ENCODE measurements at places on chromosomes 3 and 15.

DNA sequence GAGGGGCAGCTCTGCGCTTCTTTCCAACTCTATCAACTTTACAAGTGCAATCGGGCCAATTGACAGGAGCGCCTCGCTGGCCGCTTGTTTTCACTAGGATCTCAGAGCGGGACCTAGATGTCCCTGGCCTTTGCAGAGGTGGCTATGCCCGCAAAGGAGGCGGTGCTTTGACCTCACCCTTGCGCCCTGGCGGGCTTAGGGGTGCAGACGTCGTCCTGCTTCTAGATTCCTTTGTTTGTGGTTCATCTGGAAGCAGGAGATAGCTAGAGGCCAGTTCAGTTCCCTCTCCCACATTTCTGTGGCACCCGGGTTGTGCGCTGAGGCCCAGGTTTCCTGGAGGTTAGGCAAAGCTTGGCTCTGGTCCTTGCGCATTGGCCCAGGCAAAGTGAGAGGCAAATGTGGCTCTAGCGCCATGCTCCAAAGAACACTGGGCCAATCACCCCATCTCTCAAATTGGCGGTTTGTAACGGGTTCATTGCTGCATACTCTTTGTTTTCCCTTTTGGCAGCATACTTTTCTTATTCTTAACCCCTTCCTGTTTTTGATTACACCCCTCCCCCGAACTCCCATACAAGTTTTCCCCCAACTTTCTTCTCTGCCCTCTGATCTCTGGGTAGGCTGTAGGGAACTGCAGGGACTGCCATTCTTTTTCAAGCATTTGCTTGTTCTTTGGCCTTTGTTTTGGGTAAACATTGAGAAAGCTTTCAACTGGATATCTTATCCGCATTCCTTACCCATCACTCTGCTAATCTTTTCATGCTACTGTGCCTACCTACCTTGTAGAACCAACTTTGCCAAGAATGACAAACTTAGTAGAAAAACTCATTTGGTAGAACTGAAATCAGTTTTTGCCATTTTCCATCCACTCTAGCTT is 1.4 kb downstream of the PPM1L start:
- peak; percentile 20 for DNase-seq

DNA sequence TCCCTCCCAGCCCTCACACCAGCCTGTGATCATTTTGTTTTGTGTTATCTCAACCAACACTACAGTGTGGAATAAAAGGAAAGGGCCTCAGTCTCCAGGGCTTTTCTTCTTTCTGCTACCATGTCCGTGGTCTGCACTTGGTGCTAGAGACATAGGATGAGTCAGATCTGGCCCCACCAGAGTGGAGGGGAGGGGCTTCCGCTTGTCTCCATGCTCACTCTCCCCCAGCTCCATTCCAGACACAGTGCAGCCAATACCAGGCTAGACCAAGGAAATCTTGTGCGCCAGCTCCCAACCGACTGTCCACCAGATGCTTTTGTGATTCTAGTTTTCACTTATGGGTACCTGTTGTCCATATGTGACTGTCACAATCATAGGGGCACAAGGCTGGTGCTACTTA is 51.9 kb upstream of the TMEM115 start:
- DNase-seq: no peak

DNA sequence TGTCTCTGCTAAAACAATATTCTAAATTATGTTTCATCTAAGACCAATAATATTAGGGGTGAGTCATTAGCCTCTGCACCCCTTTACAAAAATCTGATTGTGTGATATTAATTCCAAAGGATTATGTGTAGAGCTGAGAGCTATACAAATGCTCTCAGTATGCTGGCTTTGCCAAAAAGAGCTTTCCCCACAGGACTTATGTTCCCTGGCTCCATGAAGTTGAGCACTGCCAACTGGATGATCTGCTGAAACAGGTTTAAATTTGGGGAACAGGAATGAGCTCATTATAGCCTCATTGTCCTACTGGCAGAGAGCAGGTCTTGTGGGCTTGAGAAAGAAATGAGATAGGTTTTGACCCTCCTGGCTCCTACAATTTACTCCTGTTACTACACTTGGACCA is 347.8 kb upstream of the LMCD1 start:
- no peak for DNase-seq

DNA sequence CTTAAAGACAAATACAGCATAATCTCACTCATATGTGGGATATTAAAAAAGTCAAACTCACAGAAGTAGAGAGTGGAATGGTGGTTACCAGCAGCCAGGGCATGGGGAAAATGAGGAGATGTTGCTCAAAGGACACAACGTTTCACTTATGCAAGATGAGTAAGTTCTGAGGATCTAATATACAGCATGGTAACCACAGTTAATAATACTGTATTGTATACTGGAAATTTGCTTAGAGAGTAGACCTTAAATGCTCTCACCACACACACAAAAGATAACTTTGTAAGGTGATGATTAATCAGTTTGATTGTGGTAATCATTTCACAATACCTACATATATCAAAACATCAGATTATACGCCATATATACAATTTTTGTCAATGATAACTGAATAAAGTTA is 60.0 kb downstream of the MYH15 start:
- DNase-seq: no peak

DNA sequence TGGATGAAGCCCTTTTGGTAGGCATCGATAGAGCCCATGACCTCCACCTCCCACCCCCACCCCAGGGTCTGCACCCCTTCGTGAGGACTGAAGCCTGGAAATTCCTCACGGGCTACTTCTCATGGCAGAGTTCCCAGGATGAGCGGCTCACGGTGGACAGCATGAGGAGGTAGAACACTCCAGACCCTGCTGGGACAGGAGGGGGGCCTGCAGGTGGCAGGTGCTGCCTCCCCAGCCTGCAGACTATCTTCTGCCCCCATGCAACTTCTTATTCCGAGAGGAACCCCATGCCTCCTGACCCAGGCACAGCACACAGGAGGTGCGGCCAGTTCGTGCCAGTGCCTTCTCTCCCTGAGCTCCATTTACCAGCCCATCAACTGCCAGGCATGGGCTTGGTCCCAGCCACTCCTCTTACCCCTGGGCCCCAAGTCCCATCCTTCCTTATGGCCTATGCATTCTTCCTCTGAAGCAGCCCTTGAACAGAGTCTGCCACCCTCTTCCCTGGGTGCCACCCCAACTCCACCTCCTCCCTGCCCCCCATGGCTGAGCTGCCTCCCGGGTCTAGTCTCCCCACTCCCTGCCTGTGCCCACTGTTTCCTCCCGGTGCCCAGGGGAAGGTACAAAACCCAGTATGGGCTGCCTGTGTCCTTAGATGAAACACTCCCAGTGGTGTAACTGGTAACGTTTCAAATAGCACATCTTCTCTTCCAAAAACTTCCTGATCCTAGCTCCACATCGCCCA is 8.4 kb downstream of the TBC1D21 start:
- no peak for DNase-seq

DNA sequence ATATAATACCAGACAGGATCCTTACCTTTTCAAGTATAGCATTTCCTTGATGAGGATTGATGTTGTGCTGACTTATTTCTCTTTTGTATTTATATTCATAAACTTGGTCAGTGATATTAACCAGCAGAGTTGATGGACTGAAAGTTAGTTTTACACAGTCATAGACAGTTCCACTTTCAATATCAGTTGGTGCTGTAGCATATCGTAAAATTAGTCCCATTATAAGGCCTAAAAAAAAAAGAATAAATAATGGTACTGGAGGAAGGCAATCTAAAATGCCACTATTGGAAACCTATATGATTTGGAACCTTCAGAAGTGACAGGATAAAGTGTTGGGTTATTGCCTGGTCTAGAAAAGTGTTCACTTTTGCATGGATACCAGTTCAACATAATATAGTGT is 16.3 kb downstream of the SLC9A9 start:
- DNase-seq: no peak

GRCh38 chr3:33277193-33277882 is at the start of gene FBXL2:
TSS of gene FBXL2 (plus strand) at chr3:33277442. CDS start at chr3:33277513, 71 bp downstream.
- DNase-seq: peak; percentile 78

DNA sequence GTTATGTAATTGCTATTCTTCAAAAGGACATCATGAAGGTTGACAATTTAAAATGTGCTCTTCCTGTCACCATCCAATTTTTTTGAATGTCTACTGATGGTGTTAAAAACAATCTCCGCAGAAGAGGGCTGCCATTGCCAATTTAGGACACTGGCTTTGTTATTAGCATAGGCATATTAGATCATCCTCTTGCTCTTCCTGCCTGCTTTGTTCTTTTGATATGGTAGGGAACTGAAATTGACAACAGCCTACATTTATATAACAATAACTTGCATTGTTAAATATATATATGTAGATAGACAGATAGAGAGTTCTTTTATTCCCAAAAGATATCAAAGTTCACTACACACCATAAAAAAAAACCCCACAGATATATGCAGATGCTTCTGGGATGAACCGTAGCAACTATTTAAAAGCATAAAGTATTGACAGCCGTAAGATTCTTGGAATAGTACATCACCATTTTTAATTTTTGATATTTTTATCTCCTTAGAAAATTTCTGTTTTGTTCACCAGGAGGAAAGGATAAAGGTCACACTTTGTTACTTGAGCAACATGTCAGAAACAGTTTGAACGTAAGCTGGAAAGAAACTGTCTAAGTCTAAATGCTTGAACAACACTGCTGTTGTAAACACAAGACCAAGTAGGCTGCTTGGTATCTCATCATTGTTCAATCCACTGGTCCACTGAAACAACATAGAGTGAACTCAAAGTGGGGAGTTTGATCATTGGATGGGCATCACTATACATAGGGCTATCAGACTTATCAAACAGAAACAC is 66.5 kb downstream of the MDFIC2 start:
- no peak for DNase-seq

Data from lung (tissue), 17 donors.